ENCODE measurements at places on chromosomes 12 and 14.

- DNase-seq, result no peak
These were observed 38.2 kb upstream of the CRADD start for GRCh38 chr12:93638954-93639353.

- DNase-seq, result no peak
These were observed 215.1 kb downstream of the LRRK2 start for GRCh38 chr12:40439771-40440492.

GRCh38 chr12:127570387-127570786, 696.6 kb upstream of the TMEM132C start:
- no peak for DNase-seq

DNA sequence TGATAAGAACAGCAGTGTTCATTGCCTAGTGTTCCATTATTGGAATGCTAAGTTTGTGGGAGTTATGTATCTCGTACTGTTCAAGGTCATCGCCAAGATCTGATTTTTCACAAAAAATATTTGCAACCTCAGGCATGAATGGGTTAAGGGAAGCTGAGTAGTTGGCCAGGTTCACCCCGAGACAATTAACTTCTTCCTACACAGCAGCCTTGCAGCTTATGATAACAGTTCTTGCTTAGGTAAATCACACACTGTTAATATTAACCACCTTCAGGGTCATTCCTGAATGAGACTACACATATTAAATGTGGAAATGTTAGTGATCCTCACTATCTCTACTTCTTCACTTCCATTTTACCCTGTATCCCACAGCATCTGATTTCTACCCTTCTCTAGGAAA, 18.0 kb downstream of the FKBP11 start:
- DNase-seq, result no peak

DNA sequence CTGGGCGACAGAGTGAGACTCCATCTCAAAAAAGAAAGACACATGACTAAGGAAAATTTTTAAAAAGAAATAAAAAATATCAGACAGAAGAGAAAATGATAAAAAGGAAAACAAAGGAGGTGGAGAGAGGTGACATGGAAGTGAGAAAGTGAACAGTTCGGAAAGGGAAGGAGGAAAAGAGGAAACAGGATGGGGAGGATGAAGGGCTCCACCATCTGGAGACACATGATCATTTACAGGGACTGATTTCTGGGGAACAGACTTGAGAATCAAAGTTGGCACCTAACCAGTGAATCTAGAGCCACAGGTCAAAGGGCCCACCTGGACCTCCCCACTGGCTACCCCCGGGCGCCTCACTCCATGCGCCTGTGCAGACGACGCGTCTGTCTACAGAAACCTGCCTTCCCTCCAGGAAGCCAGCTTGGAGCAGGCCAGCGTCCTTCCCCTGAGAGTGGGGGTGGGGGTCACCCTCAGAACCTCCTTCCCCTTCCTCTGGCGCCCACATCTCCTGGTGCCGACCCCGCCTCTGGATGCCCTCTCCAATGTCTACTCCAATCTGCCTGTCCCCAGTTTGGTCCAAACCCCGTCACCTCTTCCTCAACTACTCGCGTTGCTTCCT, 60.5 kb downstream of the AMN start:
- DNase-seq, result no peak

DNA sequence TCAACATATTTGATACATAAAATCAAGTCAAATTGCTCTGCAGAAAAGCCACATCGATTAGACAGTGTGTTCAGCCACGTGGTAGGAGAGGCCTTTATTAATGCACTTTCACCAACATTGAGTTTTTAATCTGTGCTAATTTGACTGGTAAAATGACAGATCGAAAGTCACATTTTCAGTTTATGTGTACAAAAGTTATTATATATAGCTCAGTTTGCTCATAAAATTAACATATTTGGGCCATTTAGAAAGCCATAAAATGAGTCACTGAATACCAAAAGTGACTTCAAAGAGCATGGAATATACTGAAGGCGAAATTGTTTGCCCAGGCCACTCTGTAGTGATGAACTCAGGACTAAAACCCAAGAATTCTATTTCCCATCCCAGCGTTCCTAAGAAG, 26.0 kb downstream of the C12orf42 start:
- DNase-seq, result no peak

DNA sequence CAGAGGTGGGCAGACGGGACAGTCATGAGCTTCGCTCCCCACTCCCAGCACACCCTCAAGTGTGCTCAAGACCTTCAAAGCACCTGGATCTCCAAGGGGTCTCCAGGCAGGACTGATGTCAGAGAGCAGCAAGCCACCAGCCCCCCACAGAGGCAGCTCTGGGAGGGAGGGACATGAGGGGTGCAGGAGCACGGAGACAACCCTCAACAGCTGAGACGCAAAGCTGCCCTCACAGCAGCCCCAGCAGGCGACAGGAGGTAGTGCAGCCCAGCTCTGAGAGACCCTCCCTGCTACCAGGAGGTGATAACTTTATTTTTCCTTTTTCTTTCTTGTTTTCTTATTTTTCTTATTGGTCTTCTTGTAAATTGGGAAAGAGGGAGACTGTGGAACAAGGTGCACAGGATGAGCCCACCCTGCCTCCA, 17.9 kb downstream of the SIVA1 start:
- peak; percentile 28 for DNase-seq

DNA sequence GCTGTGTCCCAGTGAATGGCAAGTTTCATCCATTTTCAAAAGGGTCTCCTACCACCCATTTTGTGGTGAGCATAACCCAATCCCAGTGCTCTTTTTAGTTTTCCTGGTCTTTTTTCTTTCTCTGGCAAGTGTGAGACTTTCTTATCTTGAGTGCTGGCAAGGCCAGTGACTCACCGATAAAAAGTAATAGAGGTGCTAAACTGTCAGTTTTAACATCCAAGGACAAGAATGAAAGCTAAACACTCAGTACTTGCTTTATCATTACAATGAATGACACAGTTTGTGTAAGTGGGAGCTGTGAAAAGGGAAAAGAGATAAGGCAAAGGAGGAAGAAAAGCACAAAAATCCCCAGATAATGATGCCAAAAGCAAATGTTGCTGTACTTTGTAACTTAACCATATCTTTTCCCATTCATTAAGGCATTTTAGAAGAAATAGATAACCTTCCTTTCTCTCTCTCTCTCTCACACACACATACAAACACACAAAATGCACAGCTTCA, 4.9 kb upstream of the LRIG3 start:
- DNase-seq, result no peak

- DNase-seq, result no peak
These were observed 97.3 kb upstream of the RASSF8 start for GRCh38 chr12:25861226-25861625.

- DNase-seq, result no peak
These were observed 14.8 kb downstream of the LDHB start for GRCh38 chr12:21642707-21643389.

DNA sequence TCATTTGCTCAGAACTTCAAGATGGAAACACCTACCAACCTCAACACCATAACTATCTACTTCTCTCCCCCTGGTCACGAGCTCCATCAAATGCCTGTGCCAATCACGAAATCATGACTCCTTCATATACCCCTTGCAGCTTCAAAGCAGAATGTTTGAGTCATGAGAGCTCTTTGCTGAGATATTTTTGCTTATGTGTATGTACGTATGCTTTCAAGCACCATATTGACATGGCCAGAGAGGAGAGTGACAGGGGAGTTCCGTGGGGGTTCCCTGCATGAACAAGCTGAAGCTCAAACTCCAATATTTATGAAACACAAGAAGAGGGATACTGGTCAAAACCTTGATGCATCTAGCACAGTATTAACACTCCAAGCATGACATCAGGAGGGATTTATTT, 374.4 kb downstream of the DPF3 start:
- peak; percentile 22 for DNase-seq

GRCh38 chr12:68904351-68904962, 28.5 kb downstream of the CPM start:
- no peak for DNase-seq

- no peak for DNase-seq
These were observed 94.7 kb downstream of the SLC5A8 start for GRCh38 chr12:101115326-101115725.

DNA sequence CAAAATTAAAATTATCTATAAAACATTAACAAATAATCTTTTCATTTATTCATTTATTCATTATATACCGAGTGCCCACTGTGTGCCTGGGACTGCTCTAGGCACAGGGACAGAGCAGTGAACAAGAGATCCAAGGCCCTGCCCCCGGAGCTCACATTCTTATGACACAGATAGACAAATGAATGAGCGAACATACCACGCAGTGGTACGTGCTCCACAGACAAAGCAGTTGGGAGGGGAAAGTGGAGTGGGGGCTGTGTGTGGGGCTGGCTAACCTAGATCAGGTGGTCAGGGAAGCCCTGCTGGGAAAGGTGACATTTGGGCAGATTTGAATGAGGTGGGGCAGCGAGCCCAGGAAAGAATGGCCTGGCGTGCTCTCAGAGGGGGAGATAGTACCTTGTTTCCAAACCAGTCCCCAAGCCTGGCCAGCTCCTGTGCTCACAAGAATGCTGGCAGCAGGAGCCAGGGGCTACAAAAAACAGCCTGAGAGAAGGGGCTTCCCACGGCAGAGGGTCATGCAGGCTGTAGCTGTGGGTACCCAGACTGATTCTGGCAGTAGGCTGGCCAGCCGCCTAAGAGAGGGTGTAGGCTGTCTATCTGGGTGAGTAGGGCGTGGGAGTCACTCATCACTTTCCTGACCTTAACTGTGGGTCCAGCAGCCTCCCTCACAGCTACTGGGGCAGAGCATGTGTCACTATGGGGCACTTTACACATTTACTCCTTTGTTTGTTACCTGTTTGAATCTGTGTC, 57.8 kb upstream of the ACTN1 start:
- DNase-seq, result no peak

DNA sequence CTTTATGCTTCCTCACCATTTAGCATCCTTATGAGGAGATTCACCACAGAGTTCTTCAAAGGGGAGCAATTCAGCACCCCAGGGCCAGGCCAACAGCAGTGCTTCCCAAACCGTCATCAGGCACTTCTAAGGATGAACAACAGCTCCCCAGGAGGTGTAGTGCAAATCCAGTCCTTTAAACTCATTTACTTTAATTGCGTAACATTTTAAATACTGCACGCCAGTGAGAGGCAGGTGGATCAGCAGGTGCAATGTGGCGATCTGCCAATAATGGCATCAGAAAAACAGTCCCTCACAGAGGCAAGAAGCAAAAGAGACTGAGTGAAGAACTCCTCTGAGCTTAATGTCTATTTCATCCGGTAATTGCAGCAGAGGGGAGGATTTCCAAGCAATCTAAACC, 770.9 kb upstream of the FOXG1 start:
- DNase-seq, result no peak

GRCh38 chr12:51905471-51906429, 1.6 kb upstream of the ACVRL1 start:
- DNase-seq, result no peak

- DNase-seq, result peak; percentile 36
These were observed 308.1 kb downstream of the RPAP3 start for GRCh38 chr12:47397664-47398281.

DNA sequence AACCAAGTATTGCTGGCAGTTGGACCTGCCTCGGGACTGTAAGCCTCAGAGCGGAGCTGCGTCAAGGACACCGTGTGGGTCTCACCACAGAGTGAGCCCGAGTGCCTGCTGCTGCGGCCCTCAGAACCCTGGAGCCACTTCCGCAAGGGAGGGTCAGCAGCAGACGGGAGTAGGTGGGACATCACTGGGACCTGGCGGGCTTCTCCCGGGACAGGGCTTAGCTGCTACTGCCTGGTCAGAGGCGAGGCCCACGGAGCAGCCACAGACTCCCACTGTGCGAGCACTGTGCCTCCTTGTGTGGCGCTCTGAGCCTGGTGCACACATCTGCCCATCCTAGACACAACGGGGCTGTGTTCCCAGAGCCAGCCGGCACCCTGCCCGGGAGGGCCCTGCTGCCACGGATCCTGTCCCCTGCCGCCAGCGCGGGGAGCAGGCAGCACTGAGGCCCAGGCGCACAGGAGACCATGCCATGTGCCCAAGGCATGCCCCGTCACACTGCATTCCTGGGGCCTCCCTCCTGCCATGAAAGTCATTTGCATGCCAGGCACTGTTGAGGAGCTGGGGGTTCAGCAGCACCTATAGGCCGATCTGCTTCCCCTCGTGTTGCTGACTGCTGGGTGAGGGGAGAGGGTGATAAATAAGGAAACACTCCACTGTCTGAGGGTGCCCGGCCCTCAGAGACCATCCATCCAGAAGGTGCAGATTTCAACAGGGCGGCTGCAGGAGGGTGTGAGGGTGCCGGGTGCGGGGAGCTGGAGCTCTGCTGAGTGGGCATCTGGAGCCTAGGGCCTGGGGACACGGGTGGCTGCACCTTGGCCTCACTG, 10.0 kb downstream of the HIP1R start:
- DNase-seq, result no peak

GRCh38 chr14:35986219-35986573, 160.1 kb downstream of the BRMS1L start:
- DNase-seq, result no peak

DNA sequence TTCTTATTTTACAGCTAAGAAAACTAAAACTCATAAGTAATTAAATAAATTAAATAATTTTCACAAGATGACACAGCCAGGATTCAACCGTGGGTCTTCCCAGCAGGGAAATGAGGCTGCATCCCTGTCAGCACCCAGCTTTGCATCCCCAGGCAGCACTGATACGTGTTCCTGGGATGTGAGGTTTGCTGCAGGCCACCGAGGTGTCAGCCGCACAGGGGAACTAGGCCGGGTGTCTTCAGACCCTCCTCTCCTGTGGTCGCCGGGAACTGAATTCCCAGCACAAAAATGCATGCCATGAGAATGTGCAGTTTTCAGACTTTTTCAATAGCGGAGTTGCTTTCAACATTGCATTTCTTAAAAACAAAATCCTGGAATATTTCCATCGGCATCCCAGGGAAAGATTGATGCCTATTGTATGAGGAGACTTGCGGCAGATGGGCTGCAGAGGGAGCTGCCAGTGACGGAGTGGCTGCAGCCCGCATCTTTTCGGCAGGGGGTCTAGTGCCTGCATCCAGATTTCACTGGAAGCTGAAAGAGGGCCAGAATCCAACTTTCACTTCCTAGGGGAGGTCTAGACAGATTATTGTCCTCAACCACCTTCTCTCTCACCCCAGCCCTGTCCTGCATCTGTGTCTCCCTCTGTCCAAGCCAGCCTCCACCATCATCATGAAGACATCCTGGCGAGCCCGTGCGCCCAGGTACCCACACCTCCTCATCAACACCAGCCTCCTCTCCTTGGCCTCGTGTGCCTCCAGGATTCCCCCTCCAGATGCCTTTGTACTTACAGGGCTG, 12.6 kb downstream of the LRTM2 start:
- no peak for DNase-seq

DNA sequence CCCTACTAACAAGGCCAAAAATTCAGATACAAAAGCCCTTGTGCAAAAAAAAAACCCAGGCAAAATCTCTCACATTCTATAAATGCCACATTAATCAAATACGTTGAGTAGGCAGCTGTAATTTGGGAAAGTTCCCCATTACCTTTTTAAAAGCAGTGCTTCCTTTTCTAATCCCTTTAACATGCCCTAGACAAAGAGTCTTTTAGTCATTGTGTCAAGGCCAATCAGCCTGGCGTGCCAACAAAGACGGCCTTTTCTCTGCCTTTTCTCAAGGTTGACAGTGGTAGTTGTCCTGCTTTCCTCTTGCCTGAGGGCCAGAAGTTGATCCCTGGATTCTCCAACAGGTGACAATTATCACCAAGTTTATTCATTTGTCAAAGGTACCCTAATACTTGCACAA, 62.5 kb upstream of the METAP2 start:
- DNase-seq, result no peak
